ENCODE measurements at places on chromosomes 7 and 10. TPM values are rescaled to one million over a fixed set of nuclear protein-coding genes. Genes with fewer than 3 reads are reported as not detected.

HGF gene
- 10.2 TPM for total RNA-seq

DNA sequence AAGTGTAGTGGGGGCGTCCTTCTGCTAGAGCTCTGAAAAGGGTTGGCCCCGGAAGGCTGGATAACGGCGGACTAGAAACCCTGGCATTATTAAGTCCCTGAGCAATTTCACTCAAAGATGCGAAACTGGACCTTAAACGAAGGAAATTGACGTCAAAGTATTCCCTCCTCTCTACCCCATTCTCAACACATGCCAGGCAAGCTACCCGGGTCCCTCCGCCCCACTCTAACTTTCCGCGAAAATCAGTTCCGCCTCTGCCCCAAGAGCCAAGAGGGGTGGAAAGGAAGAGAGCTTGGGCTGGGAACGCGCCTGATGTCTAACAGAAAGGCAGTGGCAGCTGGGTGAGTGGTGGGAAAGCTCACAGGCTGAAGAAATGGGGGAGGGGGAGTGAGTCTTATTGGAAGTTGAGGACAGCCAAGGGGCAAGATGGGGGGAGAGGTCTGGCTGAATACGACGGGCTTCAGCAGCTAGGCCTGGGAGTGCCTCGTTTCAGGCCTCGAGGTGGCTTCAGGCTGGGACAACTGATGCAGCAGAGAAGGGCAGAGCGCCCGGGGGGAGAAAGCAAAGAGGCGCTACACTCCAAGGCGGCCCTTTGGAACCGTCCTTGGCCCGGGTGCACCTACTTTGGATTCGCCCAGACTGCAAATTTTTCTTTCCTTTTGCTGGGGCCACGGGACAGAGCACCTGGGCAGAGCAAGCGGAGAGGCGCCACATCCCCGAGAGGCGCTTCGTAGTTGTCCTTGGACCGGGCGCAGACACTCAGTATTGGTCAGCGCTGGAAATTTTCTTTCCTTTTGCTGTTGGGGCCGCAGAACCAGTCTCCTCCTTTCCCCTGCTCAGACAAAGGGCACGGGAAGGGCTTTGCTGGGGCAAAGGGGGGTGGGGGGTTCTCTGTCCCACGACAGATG, 2.0 kb upstream of the FEZF1 start:
- DNase-seq = peak; percentile 51

GRCh38 chr10:114911801-114912469, 26.1 kb upstream of the TRUB1 start:
- DNase-seq = no peak

DNA sequence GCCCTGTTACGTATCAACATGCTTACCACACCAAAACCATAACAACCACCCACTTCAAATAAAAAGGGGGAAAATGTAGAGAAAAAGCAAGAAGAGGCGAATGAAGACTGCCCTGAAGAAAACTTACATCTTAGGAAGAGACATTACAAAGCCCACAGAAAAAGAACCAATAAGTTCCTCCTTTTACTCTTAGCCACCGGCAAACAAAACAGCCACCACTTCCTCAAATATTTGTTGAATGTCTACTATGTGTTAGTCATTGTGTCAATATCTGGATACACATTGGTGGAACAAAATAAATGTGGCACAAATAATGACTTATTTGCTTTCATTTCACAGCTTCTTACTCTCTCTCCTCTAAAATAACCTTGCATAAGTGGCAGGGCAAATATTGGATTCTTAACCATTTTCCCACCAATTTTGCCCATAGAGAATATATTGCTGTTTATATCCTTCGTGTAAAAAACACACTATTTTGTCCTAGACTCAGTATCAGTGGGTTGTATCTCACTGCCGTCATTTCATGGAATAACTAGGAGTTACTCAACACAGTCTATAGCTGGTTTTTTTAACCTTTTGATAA, 106.8 kb downstream of the ANK3 start:
- DNase-seq = peak; percentile 25

GRCh38 chr7:158682456-158682855, 22.1 kb downstream of the NCAPG2 start:
- no peak for DNase-seq

GRCh38 chr10:1662438-1663025, 74.8 kb downstream of the ADARB2 start:
- DNase-seq = no peak

GRID1 gene
- total RNA-seq = 1.4 TPM

- DNase-seq = no peak
These were observed 113.2 kb upstream of the INHBA start for GRCh38 chr7:41816111-41816510.

DNA sequence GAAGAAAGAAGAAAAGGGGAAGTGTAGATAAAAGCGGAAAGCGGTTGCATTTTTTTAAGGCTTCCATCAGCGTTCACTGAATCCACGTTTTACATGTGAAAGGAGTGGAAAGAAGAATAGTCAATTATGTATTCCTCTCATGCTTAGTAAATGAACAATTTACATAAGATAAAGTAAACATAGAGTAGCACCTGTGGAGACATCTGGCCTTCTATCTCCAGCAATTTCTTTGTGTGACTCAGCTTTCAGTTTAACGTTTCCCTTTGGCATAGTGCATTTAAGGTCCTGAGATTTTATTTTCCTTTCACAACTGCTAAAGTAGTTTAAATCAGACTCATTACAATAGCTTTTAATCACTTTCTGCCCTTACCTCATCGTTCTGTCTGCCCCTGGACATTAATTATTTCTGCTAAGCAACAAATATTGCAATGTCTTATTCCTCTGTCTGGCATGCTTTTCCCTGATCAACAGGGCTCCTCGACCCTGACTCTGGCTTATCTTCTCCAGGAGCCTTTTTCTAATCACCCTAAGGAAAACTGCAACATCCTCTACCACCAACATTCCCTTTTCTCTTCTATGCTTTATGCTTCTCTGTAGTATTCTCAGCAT, 383.5 kb upstream of the VWC2 start:
- no peak for DNase-seq

LRRC27 gene
- total RNA-seq = 10.2 TPM

GRCh38 chr10:119370972-119371703, 163.8 kb downstream of the GRK5 start:
- DNase-seq = peak; percentile 64
